ENCODE measurements at places on chromosomes 3 and 15. TPM values are rescaled to one million over a fixed set of nuclear protein-coding genes. Genes with fewer than 3 reads are reported as not detected.

The KLHL40 gene
- total RNA-seq = not detected

The GOLGA8S gene
- 0.07 TPM for total RNA-seq

DNA sequence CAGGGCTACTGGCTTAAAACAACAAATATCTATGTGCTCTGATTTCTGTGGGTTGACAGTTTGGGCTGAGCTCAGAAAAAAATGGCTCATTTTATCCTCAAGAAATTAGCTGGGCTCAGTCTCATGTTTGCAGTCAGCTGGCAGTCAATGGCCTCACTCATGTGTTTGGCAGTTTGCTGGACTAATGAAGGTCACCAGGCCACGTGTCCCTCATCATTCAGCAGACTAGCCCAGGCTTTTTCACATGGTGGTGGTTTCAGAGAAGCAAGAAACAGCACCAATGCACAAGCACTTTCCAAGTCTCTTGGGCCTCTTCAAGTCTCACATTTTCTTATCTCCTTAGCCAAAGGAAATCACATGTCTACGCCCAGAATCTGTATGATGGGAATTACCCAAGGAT, 478.3 kb upstream of the PPP2R3A start:
- no peak overlapping the region for H3K4me3 ChIP-seq
- H3K27ac ChIP-seq = no peak overlapping the region
- DNase-seq = no peak
- H3K27me3 ChIP-seq = no peaks in the 10 kb centered on the region

GRCh38 chr3:73351423-73352071, 273.2 kb downstream of the PDZRN3 start:
- H3K36me3 ChIP-seq = no peaks in the 10 kb centered on the region
- no peak overlapping the region for H3K4me3 ChIP-seq
- H3K27me3 ChIP-seq = no peaks in the 10 kb centered on the region
- no peak overlapping the region for H3K27ac ChIP-seq
- H3K4me1 ChIP-seq = no peaks in the 10 kb centered on the region

DNA sequence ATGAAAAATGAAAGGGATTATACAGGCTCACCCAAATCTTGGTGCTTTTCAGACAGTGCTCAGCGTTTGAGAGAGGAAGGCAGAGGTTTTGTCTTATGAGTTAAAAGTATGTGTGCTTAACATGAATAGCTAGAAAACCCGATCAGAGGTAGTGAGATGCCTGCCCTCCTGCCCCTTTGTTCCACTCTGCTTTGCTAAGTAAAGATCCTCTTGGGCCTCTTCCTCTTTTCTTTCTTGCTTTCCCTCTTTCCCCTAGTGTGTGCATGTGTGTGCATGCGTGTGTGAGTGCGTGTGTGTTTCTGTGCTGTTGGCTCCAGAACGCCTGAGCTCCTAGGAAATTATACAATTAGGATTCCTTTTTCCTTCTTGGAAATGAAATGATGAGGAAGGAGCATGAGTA, 261.3 kb upstream of the NR2E3 start:
- DNase-seq = no peak
- no peaks in the 10 kb centered on the region for H3K27me3 ChIP-seq
- H3K36me3 ChIP-seq = no peaks in the 10 kb centered on the region
- no peak overlapping the region for H3K27ac ChIP-seq
- H3K4me1 ChIP-seq = no peaks in the 10 kb centered on the region

DNA sequence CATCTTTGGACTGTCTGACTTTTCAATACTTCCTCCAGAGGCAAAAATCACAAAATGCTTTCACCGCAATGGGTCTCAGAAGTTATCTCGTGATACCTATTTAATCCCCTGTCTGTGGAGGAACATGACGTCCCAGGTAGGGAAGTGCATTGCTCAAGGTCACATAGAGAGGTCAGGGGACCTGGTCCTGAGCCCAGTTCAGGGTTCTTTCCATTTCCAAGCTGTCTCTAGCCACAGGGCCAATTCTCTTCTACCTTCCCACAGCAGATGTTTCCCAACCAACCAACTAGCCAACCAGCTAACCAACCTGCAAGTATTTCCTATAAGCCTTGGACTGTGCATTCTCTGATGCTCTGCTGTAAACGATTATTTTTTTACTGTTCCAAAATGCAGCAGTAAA, 122.2 kb upstream of the DLG1 start:
- no peaks in the 10 kb centered on the region for H3K36me3 ChIP-seq
- DNase-seq = no peak
- no peaks in the 10 kb centered on the region for H3K4me1 ChIP-seq
- no peak overlapping the region for H3K4me3 ChIP-seq

GRCh38 chr3:194137506-194138474, 1.8 kb downstream of the HES1 start:
- peaks cover 23% of the 10 kb centered on the region for H3K27me3 ChIP-seq
- peak overlapping the region; percentile 47 for H3K27ac ChIP-seq
- H3K4me1 ChIP-seq = peaks cover 42% of the 10 kb centered on the region
- DNase-seq = peak; percentile 41

- no peak overlapping the region for H3K27ac ChIP-seq
- H3K4me1 ChIP-seq = no peaks in the 10 kb centered on the region
- H3K27me3 ChIP-seq = no peaks in the 10 kb centered on the region
- DNase-seq = no peak
- H3K4me3 ChIP-seq = no peak overlapping the region
- H3K36me3 ChIP-seq = no peaks in the 10 kb centered on the region
These were observed 31.7 kb downstream of the GPR149 start for GRCh38 chr3:154398084-154398967.

GRCh38 chr3:23964537-23965235, 19.6 kb downstream of the NR1D2 start:
- no peak overlapping the region for H3K4me3 ChIP-seq
- no peak overlapping the region for H3K27ac ChIP-seq
- peaks cover 7% of the 10 kb centered on the region for H3K36me3 ChIP-seq
- H3K27me3 ChIP-seq = no peaks in the 10 kb centered on the region

DNA sequence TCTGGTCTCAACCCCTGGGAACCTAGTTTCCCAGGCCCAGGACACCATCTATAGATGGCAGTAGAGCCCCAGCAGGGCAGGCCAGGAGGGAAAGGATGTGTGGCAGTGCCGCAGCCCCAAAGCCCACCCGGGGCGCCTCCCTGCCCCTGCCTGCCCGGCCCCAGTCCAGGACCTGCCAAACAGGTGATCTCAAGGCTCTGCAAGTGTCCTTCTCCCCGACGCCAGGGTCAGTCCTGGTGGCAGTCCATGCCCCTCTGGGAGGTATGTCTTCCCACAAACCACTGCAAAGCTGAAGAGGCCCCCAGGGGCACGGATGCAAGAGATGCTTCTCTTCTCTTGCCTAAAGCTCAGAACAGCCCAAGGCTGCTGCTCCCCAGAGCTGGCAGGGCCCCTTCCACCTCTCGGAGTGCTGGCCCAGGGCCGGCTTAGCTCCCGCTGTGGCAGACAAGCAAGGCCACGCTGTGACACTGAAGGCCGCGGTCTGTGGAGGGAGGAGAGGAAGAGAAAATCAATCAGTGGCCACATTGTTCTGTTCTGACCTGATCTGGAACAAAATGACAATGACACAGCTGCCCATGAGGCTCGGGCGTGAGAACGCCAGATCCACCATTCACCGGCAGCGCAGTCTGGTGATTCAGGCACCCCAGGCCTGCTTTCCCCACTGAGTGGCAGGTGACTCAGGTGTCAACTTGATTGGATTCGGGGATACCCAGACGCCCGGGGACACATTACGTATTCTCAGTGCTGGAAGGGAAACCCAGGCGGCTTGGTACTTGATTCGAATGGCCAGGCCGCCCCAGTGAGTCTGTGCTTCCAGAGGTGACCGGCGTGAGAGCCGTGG, 34.0 kb downstream of the KLHL25 start:
- no peak overlapping the region for H3K4me3 ChIP-seq
- H3K4me1 ChIP-seq = no peaks in the 10 kb centered on the region
- no peak for DNase-seq
- no peaks in the 10 kb centered on the region for H3K27me3 ChIP-seq
- no peaks in the 10 kb centered on the region for H3K36me3 ChIP-seq

DNA sequence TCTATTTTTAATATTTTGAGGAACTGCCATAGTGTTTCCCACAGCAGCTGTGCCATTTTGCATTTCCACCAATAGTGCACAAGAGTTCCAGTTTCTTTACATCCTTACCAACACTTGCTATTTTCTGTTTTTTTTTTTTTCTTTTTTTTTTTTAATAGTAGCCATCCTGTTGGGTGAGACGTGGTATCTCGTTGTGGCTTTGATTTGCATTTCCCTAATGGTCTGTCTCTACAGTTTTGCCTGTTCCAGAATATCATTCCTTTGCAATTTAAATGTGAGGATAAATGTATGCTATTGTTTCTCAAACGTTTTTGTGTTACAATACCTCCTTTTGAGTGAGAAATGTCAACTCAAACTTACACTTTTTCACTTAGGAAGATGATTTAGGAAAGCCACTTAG, 22.4 kb downstream of the RCN2 start:
- H3K36me3 ChIP-seq = no peaks in the 10 kb centered on the region
- H3K4me1 ChIP-seq = peaks cover 3% of the 10 kb centered on the region
- H3K4me3 ChIP-seq = no peak overlapping the region
- no peak overlapping the region for H3K27ac ChIP-seq
- no peak for DNase-seq

- H3K4me3 ChIP-seq = no peak overlapping the region
- no peak overlapping the region for H3K27ac ChIP-seq
- H3K27me3 ChIP-seq = no peaks in the 10 kb centered on the region
- DNase-seq = no peak
These were observed 133.7 kb upstream of the MB21D2 start for GRCh38 chr3:193051314-193051713.

- H3K36me3 ChIP-seq = no peaks in the 10 kb centered on the region
- no peak overlapping the region for H3K27ac ChIP-seq
- no peaks in the 10 kb centered on the region for H3K27me3 ChIP-seq
- DNase-seq = no peak
These were observed 296.0 kb downstream of the MEX3B start for GRCh38 chr15:81749716-81750375.

GRCh38 chr3:42134867-42135464, 43.8 kb downstream of the TRAK1 start:
- H3K4me3 ChIP-seq = no peak overlapping the region
- no peaks in the 10 kb centered on the region for H3K36me3 ChIP-seq
- no peak overlapping the region for H3K27ac ChIP-seq
- H3K4me1 ChIP-seq = no peaks in the 10 kb centered on the region
- no peak for DNase-seq
- H3K27me3 ChIP-seq = no peaks in the 10 kb centered on the region

DNA sequence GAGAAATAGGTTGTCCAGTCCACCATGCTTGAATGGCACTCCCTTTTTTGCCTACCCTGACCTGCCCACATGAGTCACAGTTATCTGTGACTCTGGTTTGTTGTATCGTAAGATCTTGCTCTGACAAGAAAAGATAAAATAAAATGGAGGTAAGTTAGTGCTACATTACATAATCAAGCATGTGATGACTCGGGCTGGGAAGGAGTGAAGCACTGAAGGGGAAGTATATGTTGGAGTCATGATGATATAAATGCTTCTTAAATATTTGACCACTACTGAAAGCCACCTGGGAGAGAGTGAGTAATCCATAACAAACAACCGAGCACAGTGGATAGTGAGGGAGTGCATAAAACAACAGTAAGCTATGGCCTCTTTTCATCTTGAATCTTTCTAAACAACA, 124.4 kb downstream of the SHOX2 start:
- no peaks in the 10 kb centered on the region for H3K36me3 ChIP-seq
- DNase-seq = no peak
- H3K4me1 ChIP-seq = no peaks in the 10 kb centered on the region
- H3K4me3 ChIP-seq = no peak overlapping the region
- no peak overlapping the region for H3K27ac ChIP-seq
- H3K27me3 ChIP-seq = no peaks in the 10 kb centered on the region

- H3K36me3 ChIP-seq = no peaks in the 10 kb centered on the region
- no peaks in the 10 kb centered on the region for H3K4me1 ChIP-seq
- H3K27me3 ChIP-seq = no peaks in the 10 kb centered on the region
These were observed 62.6 kb downstream of the ESYT3 start for GRCh38 chr3:138497021-138497420.

GRCh38 chr3:57805266-57805665, 49.2 kb downstream of the SLMAP start:
- H3K36me3 ChIP-seq = no peaks in the 10 kb centered on the region
- H3K27ac ChIP-seq = no peak overlapping the region
- no peak overlapping the region for H3K4me3 ChIP-seq
- no peak for DNase-seq

DNA sequence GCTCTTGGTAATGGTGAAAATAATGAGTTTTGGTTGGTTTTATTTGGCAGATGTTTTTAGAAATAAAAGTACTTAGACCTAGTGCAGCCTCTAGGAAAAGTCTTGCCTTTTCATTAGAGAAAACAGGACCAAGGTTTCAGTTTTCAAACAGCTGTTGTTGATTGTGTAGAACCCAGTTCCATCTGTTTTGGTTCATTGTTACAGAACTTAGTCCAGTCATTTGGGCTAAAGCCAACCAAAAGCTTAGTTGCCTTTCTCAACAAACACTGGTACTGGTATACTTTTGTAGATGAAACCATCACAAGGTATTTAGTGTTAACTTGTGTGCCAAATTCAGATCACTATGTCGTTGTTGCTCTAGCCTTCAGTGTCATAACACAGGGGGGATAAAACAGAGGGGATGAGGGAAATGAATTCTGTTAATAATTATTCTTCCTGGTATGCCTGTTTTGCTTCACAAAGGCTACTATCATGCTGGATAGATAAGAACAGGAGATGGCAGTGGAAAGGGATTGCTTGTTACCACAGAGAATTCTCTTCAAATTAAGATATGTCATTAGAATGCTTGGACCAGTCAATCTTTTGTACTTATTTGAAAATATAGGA, 12.6 kb upstream of the APH1B start:
- H3K27me3 ChIP-seq = no peaks in the 10 kb centered on the region
- no peak for DNase-seq
- no peaks in the 10 kb centered on the region for H3K4me1 ChIP-seq
- H3K4me3 ChIP-seq = no peak overlapping the region
- no peak overlapping the region for H3K27ac ChIP-seq

DNA sequence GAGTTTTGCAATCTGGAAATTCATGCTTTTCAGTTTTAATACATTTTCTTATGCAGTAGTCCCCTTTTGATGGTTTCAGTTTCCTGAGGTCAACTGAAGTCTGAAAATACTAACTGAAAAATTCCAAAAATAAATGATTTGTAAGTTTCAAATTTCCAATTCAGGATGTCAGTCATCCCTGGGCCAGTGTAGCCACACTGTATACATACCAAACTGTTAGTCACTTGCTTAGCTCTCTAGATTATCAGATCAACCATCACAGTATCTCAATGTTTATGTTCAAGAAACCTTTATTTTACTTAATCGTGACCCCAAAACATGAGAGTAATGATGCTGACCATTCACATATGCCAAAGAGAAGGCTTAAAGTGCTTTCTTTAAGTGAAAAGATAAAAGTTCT, 715.5 kb downstream of the GBE1 start:
- H3K36me3 ChIP-seq = no peaks in the 10 kb centered on the region
- no peak overlapping the region for H3K4me3 ChIP-seq
- no peak overlapping the region for H3K27ac ChIP-seq
- no peak for DNase-seq
- H3K4me1 ChIP-seq = no peaks in the 10 kb centered on the region

Data from CD8-positive, alpha-beta memory T cell (primary cell).